HTR-8/SVneo (cell line): ENCODE measurements at places on chromosomes 5 and 9.

- DNase-seq, result peak; percentile 21
These were observed 133.0 kb upstream of the TUT7 start for GRCh38 chr9:86486891-86487837.

GRCh38 chr5:80916676-80917075 lies 43.5 kb upstream of the RASGRF2 start:
- DNase-seq, result no peak

DNA sequence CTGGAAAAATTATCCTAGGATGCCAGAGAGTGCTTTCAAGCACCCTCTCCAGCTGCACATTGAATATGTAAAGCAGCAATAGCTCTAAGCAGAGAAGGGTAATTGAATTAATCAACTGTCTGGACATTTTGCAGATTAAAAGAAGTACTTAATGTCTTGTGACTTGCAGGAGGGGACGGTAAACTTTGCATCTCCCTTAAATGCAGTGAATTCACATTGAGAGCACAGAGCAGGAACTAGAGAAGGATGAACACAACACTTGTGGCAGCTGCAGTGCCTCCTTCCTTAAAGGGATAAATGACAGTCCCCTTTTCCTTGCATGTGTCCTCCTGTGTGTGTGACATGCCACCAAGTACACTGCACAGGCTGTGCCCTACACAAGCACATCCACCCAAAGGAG lies 7.4 kb upstream of the CDK5RAP2 start:
- no peak for DNase-seq

GRCh38 chr5:123527190-123527589 lies 15.2 kb downstream of the CSNK1G3 start:
- DNase-seq, result no peak

DNA sequence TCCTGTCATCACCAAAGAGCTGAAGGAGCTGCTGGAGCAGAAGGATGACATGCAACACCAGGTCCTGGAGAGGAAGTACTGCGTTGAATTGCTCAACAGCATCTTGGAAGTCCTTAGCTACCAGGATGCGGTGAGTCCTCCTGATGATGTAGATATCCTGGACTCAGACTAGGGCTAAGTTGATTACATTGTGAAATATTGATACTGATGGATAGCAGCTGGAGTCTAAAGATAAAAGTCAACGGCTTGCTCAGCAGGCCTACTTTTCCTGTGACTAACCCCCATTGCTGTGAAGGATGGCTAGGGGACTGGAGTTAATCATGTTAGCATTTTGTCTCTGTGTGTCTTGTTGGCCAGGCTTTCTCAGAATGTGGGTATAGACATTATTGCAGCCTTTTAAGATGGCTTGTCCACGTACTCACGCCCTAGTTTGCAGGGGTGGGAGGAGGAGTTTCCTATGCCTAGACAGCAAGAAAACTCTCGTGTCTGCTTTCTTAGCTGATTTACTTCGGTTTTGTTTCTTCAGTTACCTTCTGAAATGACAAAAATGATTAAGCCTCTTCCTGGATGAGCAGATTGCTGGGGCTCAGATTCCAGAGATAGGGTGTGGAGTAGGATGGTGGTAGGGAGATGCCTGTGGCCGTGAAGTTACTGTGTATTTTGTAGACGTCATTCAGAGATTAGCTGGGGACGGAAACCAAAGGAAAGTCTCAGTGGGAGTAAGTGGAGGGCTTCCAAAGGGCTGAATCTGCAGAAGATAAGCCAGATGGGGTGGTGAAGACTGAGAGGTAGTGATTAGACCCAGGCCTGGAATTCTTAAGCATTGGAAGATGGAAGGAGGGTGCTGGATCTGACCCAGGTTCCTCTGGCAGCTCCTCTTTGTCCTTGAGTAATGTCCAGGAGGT lies 166.3 kb downstream of the DOCK2 start:
- DNase-seq, result peak; percentile 67
